NCI-H446 treated with DMSO at 0.1 percent for 48 hours (cell line): ENCODE measurements at places on chromosomes 2 and 18.

GRCh38 chr2:130375291-130376266 lies 19.7 kb downstream of the PTPN18 start:
- no peak for DNase-seq

- DNase-seq, result no peak
Measured at GRCh38 chr2:177772529-177772928, 300.0 kb downstream of the PDE11A start.

DNA sequence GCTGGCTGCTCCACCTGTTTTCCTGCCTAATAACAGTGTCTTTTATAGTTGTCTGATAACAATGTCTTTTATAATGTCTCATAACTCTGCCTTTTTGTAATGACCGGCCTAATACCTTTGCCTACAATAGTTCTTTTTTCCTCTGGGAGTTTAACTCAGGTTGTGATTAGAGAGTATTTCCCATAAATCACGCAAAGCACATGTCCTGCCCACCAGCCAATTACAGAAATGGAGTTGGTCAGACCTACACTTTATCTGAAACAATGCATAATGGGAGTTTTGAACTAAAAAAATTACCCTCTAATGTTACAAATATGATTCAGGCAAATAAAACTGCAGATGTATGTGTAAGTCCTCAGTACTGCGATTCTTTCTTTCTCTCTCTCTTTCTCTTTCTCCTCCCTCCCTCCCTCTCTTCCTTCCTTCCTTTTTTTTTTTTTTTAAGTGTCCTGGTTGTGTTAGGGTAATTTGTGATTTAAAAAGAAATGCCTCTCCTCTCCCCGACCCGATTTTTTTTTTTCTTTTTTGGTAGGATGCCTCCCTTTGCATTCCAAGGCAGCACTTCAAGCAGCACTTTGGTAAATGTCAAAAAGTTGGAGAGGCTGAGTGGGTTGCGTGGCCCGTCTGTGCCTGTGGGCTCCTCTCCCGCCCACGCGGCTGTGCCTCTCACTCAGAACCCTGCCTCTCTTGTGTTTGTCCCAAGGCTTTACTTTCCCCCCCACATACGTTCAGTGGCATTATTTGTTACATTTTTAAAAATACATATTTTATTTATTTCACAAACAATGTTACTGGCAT lies 147.3 kb downstream of the AGAP1 start:
- no peak for DNase-seq

GRCh38 chr18:55585920-55586561 lies 2.0 kb downstream of the TCF4 start:
- no peak for DNase-seq

DNA sequence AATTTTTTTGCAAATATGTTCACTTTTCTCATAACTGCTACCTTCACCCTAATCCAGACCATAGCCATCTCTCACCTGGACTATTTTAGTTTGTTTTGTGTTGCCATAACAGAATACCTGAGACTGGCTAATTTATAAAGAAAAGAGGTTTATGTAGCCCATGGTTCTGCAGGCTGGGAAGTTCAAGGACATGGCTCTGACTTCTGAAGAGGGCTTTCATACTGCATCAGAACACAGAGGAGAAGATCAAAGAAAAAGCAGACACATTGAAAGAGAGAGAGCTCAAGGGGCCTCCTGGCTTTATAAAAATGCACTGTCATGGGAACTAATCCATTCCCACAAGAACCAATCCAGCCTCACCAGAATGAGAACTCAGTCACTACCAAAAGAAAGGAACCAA lies 25.0 kb upstream of the DDX18 start:
- no peak for DNase-seq

GRCh38 chr2:130231656-130232055 lies 33.4 kb upstream of the TUBA3E start:
- DNase-seq, result no peak

- DNase-seq, result no peak
Measured at GRCh38 chr2:162678551-162678950, 160.0 kb downstream of the KCNH7 start.

DNA sequence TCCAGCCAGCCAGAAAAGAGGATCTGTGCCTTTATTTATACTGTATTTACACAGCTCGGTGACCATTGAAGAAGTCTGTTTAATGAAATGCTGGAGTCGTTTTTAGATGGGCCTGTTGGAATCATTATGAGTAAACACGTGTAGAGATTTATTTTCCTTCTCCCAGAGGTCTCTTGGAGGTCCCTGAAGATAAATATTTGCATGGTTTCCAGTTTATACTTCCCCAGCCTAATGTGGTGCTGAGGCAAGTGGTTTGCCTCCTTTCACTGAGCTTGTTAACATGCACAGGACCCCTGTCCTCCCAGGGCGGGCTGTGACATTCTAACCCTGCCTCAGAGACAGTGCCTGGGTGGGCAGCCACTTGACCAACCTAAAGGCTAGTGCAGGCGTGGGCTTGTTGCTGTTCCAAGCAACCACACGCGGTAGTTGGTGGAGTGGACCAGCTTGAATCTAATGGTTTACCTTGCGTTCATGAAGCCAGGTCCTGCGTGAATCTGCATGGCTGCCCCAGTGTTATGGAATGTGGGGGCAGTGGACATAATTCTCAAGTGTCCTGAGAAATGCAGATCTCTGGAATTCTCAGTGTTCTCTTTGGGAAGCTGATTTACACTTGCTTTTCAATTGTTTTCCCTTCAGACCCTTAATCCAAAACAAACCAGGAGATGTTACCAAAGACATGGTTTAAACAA lies 130.2 kb upstream of the DLX2 start:
- no peak for DNase-seq

DNA sequence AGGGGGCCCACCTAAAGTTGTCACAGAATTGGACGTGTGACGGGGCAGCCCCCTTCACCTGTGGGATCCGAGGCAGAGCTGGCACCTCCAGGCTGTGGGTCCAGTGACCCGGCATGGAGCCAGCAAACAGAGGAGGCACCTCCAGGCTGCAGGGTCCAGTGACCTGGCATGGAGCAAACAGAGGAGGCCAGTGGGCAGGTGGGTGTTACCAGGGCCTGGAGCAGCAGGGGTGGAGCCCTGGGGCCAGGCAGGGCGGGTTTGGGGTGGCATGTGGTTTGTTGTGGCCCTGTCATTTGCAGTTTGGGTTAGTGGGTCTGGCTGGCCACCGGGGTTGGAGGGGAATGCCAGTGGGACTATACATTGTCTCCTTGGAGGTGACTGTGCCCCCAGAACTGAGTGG lies 68.2 kb downstream of the HPCAL1 start:
- DNase-seq, result no peak

GRCh38 chr18:79856119-79857007 lies 58.6 kb downstream of the KCNG2 start:
- DNase-seq, result no peak

GRCh38 chr2:129719335-129719734 lies 260.1 kb upstream of the RAB6C start:
- DNase-seq, result no peak

- DNase-seq, result no peak
Measured at GRCh38 chr2:21234464-21235120, 110.8 kb downstream of the TDRD15 start.

DNA sequence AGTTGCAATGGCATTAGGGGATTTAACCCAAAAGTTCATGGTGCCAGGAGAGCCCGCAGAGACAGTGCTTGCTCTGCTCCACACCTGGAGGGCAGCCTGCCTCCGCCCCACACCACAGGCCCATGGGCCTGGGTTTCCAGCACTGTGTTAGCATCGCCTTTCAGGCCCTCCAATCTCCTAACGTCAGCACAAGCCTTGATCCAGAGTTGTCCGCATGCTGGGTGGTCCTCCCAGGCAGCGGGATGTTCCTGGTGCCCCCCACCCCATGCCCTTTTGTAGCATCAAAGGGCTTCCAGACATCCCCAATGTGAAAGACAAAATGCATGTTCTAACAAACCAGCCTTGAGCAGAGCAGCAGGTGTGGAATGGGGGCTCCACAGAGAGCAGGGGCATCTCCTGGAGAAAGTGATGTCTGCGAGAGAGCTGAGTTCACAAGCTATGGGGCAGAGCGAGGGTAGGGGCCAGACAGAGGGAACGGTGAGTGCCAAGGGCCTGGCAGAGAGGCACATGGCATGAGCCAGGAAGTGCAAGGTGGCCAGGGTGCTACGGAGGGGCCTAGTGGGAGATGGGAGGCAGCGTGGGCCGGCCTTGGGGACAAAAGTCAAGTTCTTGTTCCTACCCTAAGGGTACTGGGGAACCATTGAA lies 119.2 kb downstream of the CYP26B1 start:
- no peak for DNase-seq
